ENCODE measurements at places on chromosomes 7 and 10. TPM values are rescaled to one million over a fixed set of nuclear protein-coding genes. Genes with fewer than 3 reads are reported as not detected.

Gene TMEM120A
- total RNA-seq: 18.9 TPM

Gene SLC16A9
- 4.5 TPM for total RNA-seq

Gene SH2B2
- total RNA-seq: 1.2 TPM

Gene NRAP
- total RNA-seq: not detected

Measured in regular cardiac myocyte (primary cell).